Central memory CD8-positive, alpha-beta T cell (primary cell): ENCODE measurements at places on chromosomes 16 and 17.

DNA sequence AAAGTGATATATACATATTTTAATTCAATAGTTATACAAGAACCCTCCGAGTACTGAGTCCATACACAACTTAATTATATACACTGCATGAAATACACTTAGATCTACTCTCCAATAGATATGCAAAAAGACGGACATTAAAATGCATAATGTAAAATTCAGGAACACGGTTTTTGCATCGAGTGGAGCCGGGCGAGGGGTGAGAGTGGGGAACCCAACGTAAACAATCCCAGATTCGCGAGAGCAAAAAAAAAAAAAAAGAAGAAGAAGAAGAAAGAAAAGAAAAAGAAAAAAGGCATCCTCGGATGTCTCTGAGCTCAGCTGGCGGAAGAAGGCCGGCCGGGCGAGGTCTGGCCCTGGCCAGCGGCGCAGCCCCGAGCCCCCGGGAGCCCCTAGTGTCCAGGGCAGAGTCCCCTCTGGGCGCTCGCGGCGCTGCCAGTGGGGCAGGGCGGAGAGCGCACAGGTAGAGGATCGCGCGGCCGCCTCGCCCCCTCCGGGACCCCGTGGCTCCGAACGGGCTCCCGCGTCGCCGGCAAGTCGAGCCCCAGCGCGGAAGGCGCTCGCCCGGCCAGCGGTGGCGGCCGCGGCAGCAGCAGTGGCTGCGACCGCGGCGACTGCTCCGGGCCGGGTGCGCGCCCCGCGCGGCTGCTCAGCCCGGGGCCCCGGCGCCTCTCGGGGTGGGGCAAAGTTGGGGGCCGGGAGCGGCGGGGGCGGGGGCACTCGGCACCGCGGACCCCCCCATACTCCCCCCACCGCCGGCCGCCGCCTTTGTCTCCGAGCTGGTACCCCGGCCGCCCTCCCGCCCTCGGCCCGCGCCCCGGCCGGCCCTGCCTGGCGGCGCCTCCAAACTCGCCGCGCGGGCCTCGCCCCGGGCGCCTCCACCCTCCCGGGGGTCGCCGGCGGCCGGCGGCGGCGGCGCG is 9.6 kb upstream of the ZFHX3 start:
- no peak for DNase-seq

- DNase-seq, result no peak
These were observed 216.1 kb downstream of the ENGASE start for GRCh38 chr17:79290726-79291125.

DNA sequence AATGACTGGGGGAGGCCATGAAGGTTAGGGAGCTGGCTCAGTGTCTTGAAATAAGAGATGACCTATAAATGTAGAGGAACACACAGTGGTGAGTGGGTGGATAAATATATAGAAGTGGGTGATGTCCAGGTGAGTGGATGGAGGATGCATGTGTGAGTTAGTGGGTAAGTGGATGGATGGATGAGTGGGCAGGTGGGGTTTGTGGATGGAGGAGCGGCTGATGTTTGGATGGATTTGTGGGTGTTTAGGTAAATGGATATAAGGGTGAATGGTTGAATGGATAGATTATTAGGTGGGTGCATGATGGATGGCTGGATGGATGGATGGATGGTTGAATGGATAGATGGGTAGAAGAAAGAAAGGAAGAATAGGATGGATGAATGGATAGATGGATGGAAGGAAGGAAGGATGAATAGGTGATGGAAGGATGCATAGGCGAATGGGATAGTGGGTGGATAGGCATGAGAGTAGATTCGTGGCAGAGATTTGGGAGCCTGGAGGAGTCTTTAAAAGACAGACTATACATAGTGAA is 19.1 kb upstream of the TAC4 start:
- no peak for DNase-seq

DNA sequence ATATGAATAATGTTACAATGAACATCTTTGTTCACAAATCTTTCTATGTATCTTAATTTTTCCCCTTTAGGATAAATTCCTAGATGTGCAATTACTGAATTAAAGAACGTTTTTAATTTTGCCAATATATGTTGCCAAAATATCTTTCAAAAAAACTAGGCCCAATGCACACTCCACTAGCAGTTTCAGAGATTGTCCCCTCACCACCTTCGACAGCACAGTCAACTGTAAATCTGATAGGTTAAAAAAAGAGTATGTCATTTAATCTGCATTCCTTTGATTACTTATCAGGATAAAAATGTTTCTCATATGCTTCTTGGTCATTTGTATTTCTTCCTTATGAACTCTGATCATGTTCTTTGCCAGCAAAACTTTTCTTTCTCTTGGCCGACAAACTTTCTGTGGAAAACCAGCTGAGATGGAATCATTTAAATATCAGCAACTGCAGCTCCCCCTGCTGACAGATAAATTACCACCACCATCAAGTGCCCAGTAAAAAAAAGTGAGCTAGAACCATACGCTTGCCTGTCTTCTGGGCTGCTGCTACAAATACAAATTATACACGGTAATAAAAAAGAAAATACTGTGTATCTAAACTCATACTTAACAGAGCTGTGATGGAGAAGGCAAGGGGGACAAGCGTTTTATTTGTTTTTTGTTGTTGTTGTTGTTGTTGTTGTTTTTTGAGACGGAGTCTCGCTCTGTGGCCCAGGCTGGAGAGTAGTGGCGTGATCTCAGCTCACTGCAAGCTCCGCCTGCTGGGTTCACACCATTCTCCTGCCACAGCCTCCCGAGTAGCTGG is 19.6 kb upstream of the KANSL1 start:
- DNase-seq, result peak; percentile 65

- no peak for DNase-seq
These were observed 82.0 kb upstream of the ASIC2 start for GRCh38 chr17:33375103-33375502.

- no peak for DNase-seq
These were observed 14.5 kb downstream of the CCL11 start for GRCh38 chr17:34299956-34300577.

DNA sequence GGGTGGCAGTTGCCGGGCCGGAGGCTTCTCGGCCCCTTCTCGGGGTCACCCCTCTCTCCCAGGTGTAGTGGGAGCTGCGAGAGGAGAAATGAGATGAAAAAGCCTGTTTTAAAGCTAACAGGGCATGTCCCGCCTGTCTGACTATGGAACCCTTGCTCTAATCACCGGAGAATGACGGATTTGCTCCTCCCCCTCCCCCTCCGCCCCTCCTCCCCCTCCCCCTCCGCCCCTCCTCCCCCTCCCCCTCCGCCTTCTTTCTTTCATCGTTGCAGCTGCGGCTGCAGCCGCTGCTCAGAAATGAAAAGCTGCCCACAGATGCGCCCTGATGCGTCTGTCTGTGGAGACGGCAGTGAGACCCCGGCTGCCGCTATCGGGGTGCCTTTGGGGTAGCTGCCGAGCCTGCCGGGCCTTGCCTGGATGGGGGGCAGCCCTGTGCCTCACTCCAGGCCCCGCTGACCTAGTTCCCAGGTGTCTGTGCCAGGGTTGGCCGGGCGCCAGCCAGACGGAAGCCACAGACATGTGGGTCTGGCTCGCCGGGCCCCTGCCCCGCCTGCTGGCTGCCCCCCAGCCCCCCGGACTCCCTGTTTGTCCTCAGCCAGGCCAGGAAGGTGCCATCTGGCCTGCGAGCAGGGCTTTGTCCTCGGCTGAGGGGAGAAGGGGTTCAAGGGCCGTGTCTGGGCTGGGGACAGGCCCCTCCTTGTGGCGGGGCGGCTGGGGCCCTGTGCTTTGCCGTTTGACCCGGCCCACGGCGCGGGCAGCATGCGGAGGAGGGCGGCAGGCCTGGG is 37.7 kb downstream of the GINS2 start:
- no peak for DNase-seq

GRCh38 chr17:31272236-31272635 is 24.8 kb downstream of the OMG start:
- DNase-seq, result no peak

GRCh38 chr16:68447653-68448359 is 502 bp downstream of the SMPD3 start:
- DNase-seq, result no peak

GRCh38 chr17:27333410-27333980 is 39.6 kb downstream of the WSB1 start:
- no peak for DNase-seq

GRCh38 chr16:21646721-21647561 is 5.5 kb downstream of the IGSF6 start:
- peak; percentile 75 for DNase-seq

- DNase-seq, result no peak
These were observed 31.0 kb downstream of the MAPT start for GRCh38 chr17:45925311-45925710.

GRCh38 chr17:81422776-81423697 is 27.8 kb downstream of the BAHCC1 start:
- DNase-seq, result no peak

- DNase-seq, result no peak
These were observed 340.7 kb downstream of the SNX29 start for GRCh38 chr16:12317121-12317810.

DNA sequence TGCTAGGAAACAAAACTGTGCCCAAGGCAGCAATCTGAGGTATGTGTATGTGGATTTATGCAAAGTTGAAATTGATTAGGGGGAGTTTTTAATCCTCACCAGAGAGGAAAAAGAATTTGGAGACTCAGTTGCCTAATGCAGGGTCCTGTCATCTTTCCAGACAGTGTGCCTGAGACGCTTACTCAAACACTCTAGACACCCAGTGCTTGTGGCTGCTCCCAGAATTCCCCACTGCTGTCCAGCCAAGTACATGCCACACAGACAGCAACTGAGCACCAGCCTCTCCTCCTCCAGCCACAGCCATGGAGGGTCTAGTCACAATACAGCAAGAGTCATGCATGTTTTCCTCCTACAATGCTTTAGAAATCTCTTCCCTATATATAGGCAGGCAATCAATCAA is 118.1 kb downstream of the HIC1 start:
- DNase-seq, result no peak

DNA sequence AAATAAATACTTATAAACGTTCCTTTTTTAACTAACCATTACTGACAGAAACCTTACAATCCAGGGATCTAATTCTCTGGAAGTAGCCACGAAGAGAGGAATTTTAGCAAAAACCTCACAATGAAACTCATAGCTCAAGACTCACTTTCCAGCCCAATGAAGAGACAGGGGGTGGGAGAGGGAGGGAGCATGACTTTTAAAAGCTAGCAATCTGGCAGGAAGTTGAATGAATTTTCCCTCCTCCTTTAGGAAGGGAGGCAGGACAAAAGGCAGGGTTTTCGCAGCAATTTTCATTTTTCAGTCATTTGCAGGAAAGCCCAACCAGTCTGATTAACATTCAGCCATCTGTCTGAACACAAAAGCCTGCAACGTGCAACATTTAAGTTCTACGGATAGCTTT is 381.5 kb upstream of the PSMD7 start:
- no peak for DNase-seq

- DNase-seq, result no peak
These were observed 23.9 kb upstream of the ARHGAP23 start for GRCh38 chr17:38404174-38404943.

DNA sequence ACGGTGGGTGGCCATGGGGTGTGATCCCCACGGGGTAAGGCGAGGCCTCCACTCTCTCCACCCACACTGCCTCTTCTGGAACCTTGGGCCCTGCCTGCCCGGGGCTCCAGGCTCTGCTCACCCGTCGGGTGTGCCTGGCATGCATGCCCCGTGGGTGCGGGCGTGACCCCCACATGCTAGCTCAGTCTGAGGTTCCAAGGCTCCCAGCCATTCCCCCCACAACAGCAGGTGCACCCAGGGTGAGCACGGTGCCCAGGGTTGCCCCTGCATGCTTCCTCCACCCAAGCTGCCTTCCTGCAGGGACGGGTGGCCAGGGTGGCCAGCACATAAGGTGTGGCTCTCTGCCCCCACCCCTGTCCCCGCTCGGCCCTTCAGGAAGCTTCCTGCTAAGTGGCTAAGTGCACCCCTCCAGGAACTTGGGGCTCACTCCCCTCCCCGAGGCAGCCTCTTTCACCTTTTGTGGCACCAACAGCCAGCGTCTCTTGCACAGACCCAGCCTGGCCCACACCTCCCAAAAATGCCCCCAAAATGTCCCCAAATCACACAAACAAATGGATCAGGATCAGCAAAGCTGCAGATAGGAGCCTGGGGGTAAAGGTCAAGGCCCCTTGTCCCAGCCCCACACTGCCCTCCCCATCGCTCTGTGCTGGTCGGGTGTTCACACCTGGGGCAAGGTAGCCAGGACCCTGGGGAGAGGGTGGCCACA is 21.4 kb upstream of the PVALEF start:
- DNase-seq, result no peak

DNA sequence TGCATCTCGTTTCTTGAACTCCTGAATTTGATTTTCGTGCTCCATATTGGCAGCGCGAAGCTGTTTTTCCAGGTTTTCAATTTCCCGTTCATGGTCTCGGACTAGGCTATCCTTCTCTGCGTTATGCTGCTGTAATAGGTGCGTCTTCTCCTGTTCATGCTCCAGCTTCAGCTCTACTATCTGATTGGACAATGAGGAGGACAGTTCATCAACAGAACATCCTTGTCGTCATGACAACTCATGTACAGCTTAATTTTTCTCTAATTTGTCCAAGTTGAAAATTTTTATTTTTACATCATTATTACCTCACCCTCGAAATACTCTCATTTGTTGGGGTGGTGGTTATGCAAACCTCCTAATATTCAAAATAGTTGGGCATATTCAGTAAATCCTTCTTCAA is 289.8 kb downstream of the CEP112 start:
- DNase-seq, result no peak

- no peak for DNase-seq
These were observed 222.1 kb downstream of the RBFOX3 start for GRCh38 chr17:79388556-79389295.

DNA sequence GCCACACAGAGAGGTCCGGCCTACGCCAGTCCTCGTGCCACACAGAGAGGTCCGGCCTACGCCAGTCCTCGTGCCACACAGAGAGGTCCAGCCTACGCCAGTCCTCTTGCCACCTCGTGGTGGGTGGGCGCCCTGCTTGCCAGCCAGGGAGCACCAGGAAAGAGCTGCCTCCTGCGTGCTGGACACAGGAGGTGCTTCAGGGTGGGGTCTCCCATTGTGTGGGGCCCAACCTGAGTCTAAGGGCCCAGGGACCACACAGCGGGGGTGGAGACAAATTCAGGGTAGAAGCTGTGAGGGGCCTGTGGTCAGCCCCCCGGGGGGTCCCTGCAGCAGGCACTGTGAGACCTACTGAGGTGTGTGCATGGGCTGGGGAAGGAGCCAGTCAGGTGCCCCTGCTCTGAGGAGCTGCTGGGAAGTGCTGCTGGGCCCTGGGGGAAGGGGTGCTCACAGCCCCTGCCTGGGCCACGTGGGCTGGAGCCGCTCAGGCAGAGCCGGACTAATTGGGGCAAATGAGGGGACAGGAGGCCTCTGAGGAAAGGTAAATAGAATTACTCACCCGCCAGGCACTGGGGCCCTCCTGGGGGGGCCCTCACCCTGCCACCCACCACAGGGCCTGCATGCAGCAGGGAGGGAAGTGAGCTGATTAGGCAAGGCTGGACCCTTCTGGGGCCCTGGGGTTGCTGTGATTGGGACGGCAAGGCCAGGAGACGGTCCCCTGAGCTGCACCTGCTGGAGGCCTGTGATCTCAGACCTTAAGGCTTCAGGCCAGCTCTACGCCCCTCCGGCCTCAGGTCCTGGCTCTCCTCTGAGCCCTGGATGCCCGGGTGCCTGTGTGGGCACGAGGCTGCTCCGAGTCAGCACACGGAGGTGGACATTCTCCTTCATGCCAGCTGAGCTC is 11.0 kb downstream of the GCGR start:
- no peak for DNase-seq

GRCh38 chr17:45780921-45781320 is 3.2 kb upstream of the CRHR1 start:
- DNase-seq, result no peak
